Activated CD4-positive, alpha-beta T cell treated with anti-CD3 and anti-CD28 coated beads, Interleukin-2, amount 50 U/mL, for 4 hours (primary cell): ENCODE measurements at places on chromosomes 12 and 14.

GRCh38 chr14:36916668-36917067, 255.0 kb downstream of the PAX9 start:
- no peak for DNase-seq

DNA sequence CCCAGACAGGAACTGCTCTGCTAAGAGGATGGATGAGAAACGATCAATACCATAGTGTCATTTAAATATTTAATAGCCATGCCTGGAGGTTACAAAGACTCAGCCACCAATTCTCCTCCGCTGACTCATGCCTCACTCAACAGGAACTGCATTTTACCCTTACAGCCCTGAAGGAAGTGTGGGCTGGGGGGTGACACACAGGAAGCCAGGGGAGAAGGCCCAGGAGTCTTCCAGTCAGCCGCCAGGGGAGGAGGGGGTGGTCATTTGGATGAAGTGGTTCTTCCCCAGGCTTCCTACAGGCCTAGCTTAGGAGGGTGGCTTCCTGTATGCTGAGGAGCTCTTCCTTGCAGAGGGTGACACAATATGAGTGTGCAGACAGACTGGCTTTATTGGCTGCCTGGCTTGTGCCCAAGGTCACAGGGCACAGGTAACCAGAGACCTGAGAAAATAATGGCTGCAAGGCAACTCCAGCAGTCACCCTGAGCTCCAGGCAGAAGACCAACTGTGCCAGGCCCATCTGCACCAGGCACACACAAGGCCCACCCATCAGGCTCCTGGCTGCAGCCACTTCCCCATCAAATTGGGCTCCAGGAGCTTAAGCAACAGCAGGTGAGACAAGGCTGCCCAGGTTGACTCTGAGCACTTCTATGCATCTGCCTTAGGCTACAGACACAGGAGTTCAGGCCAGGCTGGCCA, 30.6 kb upstream of the RPLP0 start:
- peak; percentile 82 for DNase-seq

- DNase-seq: no peak
These were observed 25.0 kb upstream of the HSPB8 start for GRCh38 chr12:119153477-119154434.

DNA sequence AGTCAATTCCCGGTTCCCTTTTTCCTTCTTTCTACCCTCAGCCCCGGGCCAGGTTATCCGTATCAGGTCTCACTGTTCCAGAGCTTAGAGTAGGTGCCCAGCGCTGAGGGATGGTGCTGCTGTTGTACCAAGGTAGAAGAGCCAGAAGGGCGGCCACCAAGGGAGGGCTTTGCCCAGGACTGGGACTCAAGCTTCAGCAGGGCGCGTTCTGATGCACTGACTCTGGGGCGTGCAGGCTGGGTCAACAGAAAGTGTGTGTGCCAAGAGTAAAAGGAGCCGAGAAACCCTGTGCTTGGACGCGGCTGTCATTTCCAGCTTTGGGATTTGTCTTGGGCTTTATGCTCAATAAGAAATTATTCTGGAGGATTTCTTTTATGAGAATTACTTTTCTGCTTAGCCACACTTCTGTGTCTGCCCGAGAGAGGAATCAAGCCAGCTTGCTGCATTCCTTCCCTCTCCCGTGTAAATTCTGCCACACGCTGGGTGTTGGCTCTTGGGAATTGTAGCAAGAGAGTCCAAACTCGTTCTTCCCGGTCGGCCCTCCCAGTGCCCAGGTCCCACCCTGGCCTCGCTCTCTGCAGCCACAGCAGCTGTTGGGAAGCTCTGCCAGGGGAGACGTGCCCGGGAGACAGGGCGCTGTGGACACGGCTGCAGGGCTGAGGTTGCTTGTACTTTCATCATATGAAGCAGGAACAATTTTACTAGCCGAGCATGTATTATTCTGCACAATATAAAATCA, 98.0 kb downstream of the FBXL14 start:
- no peak for DNase-seq

GRCh38 chr14:99004112-99004511, 267.9 kb downstream of the BCL11B start:
- no peak for DNase-seq

- DNase-seq: no peak
These were observed 10.0 kb downstream of the ITGA7 start for GRCh38 chr12:55697686-55698085.

- DNase-seq: no peak
These were observed 23.2 kb downstream of the ATP2B1 start for GRCh38 chr12:89685363-89685972.

DNA sequence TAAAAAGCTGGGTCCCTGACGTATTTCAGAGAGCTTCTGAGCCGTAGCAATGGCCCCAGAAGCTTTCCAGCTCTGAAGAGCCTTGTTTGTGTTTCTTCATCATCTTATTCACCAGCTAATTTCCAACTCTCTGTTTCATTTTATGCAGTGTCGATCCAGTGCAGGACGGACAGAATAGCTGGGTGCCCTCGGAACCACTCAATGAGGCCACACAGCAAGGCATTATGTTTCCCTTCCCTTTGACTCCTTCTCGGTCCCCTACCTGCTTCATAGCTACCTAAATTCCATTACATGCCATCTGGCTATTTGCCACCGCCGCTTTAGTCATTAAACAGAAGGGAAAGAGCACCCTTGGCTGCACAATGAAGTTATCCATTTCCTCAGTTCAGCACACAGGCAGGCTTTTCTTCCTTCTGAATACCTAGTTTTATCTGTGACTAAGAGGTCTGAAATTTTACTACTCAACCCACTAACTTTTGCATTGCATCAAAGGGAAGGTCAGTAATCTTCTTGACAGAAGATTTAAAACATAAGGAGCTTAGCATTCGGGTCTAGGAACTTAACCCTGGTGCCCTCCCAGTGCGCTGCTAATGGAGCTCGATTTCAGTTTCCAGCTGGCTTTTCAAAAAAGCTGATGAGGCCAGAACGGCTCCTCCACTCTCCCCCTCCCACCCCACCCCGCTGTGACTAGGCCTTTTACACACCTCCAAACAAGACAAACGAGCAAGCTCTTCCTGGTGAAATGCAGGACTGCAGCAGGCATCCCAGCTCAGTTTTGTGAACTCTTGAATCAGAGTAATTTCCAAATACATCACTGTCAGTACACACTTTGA, 176.8 kb downstream of the GXYLT1 start:
- DNase-seq: no peak

- no peak for DNase-seq
These were observed 213.5 kb downstream of the PELI2 start for GRCh38 chr14:56331592-56332216.

DNA sequence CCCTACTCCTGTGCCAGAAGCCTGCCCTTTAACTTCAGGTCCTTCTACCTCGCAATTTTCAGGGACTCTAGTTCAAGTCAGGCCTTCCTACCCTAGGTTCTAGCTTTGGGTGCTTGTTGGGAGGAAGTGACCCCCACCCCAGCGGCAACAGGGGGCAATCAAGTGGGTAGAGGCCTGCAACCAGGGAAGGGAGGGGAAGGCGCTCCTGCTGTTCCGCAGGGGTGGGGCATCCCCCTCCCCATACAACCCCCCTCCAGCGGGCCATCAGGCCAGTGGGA, 204 bp upstream of the PRPH start:
- DNase-seq: no peak

GRCh38 chr14:21924479-21924878, 250.9 kb upstream of the OR4E1 start:
- DNase-seq: peak; percentile 29

GRCh38 chr12:63841571-63841970, 2.9 kb upstream of the SRGAP1 start:
- no peak for DNase-seq

DNA sequence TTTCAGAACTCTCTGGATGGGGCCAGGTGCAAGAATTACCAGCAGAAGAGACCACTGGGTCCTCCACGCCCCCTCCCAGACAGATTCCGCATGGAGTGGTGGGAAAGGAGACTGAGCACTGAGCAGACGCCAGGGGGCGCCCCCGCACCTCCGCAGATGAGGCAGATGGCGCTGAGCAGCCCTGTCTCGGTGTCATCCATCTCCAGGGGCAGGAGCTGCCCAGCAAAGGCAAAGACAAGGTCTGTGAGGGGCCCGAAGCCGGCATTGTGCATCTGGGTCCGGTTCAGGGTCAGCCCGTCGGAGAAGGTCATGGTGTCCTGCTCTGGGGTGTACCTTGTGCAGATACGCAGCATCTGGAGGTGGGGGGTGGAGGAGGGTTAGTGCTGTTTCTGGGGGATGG, 6.3 kb upstream of the ITGB7 start:
- DNase-seq: peak; percentile 83

- peak; percentile 6 for DNase-seq
These were observed at the start of gene CACNA1C for GRCh38 chr12:2052826-2053678. CACNA1C (plus strand) TSS chr12:2052987; CDS start chr12:2053563, 576 bp downstream.

- DNase-seq: no peak
These were observed 56.6 kb upstream of the SCN8A start for GRCh38 chr12:51534216-51535074.

DNA sequence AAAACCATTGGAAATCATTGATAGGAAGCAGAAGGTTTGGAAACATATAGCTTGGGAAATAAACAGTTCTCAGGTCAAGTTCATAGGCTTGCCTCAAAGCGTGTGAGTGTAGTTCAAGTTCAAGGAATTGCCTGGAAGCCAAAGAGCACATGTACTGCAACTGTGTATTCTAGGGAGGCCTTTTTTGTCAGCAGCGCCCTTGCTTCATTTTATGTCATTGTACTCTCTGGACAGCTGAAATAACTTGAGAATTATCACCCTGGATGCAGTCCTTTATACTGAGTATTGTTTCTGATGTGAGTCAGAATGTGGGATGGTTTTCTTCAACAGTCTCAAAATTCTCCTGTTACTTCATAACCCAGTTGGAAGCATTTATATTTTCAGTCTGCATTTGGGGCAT, 16.0 kb upstream of the EVL start:
- no peak for DNase-seq

DNA sequence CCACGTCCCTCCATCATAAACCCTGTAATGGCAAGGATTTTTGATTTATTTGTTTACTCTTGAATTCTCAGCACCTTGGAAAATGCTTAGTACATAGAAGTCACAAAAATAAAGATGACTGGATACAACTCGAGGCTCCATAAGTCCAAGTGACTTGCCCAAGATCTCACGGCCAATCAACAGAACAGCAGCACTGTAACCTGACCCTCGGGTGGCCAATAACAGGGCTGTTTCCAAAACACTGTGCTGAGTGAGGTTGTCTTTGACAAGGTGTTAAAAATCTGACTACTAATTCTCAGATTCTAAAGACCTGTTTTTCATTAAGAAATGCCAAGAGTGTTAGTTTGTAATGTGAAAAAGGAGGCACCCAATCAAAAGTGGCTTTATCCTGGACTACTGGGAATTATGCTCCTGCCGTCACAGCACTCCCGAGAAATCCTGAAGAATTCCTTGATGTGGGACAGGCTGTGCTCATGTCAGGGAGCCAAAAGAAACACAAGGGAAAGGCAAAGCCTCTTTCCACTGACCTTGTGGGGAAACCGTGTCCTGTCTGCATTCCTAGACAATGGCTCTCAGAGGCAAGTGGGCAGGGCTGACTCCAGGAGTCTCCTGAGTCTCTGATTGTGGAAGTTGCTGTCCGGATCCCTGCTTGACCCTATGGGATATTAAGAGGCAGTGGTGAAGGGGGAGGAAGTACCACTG, 204.7 kb upstream of the PELI2 start:
- DNase-seq: no peak

DNA sequence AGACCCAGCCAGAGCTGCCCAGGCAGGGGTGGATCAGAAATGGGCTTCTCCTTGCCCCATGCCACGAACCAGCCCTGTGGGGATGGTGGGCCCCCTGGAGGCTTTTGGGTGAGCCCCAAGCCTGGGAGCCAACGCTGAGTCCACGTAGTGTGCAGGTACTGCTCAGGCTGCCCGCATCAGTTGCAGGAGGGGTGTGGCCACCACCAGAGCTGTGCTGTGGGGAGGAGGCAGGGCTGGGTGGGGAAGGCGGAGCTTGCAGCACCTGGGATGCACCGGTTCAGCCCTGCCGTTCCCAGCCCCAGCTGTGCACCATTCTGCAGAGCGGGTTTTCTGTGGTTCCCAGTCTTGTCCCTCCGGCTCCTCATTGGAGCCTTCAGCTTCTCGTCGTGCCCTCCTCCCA, 36.3 kb downstream of the IL31 start:
- DNase-seq: no peak

- DNase-seq: no peak
These were observed 19.4 kb downstream of the PPP1R36 start for GRCh38 chr14:64569138-64569631.

DNA sequence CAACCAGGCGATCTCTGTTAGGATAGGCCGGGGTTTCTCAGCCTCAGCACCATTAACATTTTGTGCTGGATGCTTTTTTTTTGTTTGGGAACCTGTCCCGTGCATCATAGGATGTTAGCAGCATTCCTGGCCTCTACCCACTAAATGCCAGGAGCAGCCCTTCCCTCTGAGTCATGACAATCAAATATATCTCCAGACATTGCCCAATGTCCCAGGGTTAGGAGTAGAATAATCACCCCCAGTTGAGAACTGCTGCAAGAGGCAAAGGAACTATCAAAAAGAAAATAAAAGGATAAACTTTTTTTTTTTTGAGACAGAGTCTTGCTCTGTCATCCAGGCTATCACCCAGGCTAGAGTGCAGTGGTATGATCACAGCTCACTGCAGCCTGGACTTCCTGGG, 76.0 kb downstream of the ACACB start:
- no peak for DNase-seq

DNA sequence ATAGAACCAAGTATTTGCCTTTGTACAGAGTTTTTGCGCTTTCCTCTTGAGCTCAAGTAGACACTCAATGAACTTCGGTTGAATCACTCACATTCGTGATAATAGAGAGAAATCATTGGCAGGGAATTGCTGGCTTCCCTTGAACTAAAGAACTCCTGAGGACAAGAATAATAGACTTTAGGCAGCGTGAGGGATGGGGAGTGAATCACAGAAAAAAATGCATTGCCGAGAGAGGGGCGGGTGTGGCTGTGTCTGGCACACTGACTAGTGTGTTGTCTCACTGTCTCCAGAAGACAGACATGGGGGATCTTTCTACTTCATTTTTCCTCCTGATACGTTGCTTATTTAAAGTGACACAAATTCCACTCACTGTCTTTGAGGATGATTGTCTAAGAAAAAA, 805.2 kb downstream of the BCL11B start:
- DNase-seq: no peak

DNA sequence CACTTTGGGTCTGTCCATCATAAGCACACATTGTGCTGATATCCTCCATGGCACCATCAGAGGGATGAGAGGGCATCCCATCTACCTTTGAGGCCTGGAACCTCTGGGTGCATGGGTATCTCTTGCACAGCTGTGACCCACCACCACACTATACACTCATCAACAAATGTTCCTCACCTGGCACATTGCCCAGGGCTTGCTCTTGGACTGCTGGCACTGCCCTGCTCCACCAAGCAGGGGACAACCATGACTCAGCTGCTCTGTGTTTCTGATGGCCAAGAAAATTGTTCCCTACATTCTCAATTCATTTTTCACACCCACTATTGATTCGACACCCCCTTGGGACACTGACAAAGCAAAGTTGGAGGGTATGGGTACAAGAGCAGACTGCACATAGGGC, 155.5 kb downstream of the PTPRO start:
- no peak for DNase-seq

GRCh38 chr12:91382081-91382543, 199.5 kb upstream of the DCN start:
- DNase-seq: peak; percentile 86
